ENCODE measurements at places on chromosomes 13 and 19. TPM values are rescaled to one million over a fixed set of nuclear protein-coding genes. Genes with fewer than 3 reads are reported as not detected.

The SLITRK6 gene
- 33.7 TPM for total RNA-seq

The ZNF681 gene
- total RNA-seq, result 6.8 TPM

The CYP4F8 gene
- total RNA-seq, result 21.6 TPM

The CLIP3 gene
- total RNA-seq, result 14.9 TPM

The ZNF573 gene
- 15.7 TPM for total RNA-seq

The C19orf85 gene
- not detected for total RNA-seq

The GPR42 gene
- not detected for total RNA-seq

The GGACT gene
- 8.5 TPM for total RNA-seq

The ELSPBP1 gene
- not detected for total RNA-seq

The F2RL3 gene
- total RNA-seq, result 2.6 TPM

The FPR2 gene
- 0.89 TPM for total RNA-seq

The ZNF560 gene
- total RNA-seq, result not detected

The ZNF524 gene
- 13.0 TPM for total RNA-seq

The ZNF497 gene
- total RNA-seq, result 1.6 TPM

The SMARCA4 gene
- 140 TPM for total RNA-seq
